ENCODE measurements at places on chromosomes 3 and 15.
A peak's percentile ranks its signal among the peaks of the same experiment; 100 is the strongest.

GRCh38 chr3:38742550-38742949 lies 73.5 kb downstream of the SCN10A start:
- DNase-seq: no peak

- DNase-seq: no peak
Observed at GRCh38 chr3:52722491-52722890, 16.6 kb downstream of the SPCS1 start.

DNA sequence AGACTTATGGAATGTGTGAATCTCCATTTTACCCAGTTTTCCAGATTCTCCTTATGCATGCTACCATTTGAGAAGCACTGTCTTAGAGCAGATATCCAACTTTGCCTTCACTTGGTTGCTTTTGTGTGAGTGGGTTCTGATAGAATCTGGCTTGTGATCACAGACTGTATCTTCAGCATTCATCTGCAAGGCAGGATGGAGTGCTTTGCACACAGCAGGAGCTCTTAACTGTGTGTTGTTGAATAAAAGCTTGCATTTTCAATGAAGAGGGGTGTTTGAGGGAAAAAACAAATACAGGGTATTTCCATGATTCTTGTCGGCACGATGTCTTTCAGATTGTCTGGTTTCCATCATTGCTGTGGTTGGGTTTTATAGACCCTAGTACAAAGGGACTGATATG lies 24.4 kb downstream of the IL1RAP start:
- DNase-seq: no peak

- DNase-seq: no peak
Observed at GRCh38 chr3:166688665-166689064, 691.4 kb downstream of the ZBBX start.

GRCh38 chr15:69997161-69997485 lies 100.6 kb downstream of the TLE3 start:
- DNase-seq: no peak

- DNase-seq: no peak
Observed at GRCh38 chr3:164832216-164832615, 246.1 kb downstream of the SI start.

DNA sequence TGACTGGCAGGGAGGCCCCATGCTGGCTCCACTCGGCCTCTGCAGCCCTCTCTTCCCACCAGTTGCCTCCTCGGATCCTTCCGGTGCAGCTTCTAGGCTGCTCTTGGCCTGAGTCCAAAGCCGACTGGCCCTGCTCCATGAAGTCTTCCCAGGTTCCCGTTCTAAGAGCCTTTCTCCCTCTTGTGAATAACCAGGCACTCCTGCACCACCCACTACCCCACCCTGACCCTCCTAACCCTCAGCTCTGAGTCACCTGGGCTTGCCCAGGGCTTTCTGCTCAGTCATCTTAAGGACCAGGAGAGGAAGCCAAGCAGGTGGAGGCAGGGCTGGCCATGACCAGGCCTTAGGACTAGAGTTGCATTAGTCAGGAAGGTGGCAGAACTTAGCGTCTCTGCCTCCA lies 28.1 kb upstream of the CNBP start:
- DNase-seq: peak; percentile 5

GRCh38 chr3:56960234-56960917 lies 100.1 kb upstream of the SPATA12 start:
- no peak for DNase-seq

DNA sequence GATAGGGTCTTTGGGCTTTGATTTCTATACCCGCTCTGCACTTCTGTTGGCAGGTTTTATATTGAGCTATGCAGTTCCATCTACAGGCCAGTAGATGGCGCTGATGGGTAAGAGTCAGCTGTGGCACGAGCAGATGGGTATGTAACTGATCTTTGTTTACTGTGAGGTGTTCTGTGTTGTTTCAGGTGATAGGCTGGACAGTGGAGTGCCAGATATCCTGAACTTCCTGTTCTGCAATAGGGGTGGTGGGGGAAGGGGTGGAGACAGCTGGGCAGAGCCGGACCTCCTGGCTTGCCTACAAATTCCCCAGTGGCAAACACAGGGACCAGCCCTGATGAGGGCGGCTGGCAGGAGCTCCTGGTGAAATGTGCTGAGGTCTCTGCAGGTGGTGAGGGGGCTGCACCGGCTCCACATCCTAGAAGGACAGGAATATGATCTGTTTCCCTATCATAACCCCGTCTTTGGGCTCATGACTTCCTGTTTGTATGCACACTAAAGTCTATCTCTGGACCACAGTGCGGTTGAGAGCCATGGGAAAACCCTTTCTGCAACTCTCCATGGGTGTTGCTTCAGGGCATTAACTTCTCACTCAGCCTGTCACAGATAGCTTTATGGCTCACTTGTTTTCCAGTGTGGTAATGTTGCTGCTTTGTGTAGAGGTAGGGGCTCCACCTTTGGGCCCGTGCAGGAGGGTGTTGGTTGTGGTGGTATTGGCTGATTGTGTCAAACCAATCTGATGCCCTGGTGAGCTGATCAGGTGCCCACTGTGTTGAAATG lies 13.4 kb upstream of the FAM98B start:
- peak; percentile 65 for DNase-seq

DNA sequence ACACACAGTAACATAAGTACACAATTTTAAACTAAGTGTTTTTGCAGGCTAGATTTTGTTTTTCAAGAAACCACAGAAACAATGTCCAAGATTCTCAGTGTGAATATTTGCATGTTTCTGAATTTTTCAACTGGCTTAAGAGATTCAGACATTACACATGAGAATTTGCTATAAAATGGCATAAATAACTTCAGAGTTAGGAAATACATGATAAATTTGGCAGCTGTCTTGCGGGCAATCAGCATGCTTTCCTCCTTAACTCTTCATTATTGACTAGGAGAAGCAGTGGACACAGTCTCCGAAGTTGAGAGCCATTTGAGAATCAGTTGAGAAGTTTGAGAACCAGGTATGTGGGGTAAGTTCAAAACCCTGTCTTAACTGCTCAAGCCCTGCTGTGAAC lies 625.6 kb upstream of the SGO1 start:
- no peak for DNase-seq

GRCh38 chr3:61299343-61300005 lies 48.2 kb upstream of the FHIT start:
- no peak for DNase-seq

DNA sequence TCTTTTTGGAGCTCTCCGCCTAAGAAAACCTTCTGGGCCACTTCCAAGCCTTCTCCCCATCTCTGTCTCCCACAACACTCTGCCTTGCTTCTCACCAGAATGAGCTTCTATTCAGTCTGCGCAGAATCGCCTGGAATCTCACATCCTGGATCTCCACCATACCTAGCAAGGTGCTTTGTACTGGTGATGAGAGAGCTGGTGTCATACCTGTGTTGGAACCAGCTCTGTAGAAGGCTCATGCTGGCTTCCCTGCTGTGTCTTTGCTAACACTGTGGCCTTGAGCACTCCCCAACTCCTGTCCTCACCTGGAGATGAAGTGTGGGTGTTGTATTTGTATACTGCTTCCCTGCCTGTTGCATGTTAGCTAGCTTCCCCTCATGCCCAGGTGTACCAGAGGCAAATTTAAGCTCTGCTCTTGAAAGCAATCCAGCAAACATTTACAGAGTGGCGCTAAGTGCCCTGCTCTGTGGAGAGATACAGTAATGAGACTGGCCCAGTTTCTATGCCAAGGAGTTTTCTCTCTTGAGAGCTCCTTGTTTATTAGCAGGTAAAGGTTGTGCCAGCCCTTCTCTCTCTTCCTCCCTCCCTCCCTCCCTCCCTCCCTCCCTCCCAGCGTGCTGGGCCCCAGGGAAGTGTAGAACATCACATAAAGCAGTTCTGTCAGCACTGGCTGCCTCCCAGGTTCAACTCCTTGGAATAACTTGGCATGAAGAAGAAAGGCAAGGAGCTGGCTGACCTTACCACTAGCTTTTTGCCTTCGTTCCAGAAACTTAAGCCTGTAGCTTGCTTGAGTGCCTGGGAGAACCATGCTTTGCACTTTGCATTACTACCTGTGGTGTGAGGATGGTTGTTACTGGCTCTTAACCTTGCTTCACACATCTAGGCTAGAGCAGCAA lies 54.9 kb downstream of the TRIM71 start:
- DNase-seq: no peak

- no peak for DNase-seq
Observed at GRCh38 chr3:107013641-107014040, 363.6 kb upstream of the CCDC54 start.

DNA sequence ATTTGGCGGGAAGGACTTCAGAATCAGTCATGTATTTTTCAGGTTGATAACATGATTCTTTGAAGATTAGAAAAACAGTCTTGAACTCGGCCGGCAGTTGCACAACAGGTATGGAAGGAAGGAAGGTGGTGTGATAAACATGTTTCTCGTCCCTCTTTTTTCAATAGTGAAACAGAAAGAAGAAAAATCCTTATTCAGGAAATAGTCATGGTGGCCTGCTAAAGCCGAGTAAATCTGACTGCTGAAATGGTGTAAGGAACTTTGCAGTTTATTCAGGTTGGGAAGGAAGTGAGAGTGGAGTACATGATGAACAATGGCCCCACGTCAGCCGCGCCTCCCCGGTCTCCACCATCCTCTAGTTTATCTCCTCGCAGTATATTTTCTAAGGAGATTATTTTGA lies 6.7 kb downstream of the RASGRP1 start:
- peak; percentile 22 for DNase-seq

- no peak for DNase-seq
Observed at GRCh38 chr3:147354623-147355022, 51.7 kb downstream of the ZIC4 start.

All from MV-4-11 (cell line).